Naive thymus-derived CD4-positive, alpha-beta T cell (primary cell): ENCODE measurements at places on chromosomes 5 and 9. TPM values are rescaled to one million over a fixed set of nuclear protein-coding genes. Genes with fewer than 3 reads are reported as not detected.

DNA sequence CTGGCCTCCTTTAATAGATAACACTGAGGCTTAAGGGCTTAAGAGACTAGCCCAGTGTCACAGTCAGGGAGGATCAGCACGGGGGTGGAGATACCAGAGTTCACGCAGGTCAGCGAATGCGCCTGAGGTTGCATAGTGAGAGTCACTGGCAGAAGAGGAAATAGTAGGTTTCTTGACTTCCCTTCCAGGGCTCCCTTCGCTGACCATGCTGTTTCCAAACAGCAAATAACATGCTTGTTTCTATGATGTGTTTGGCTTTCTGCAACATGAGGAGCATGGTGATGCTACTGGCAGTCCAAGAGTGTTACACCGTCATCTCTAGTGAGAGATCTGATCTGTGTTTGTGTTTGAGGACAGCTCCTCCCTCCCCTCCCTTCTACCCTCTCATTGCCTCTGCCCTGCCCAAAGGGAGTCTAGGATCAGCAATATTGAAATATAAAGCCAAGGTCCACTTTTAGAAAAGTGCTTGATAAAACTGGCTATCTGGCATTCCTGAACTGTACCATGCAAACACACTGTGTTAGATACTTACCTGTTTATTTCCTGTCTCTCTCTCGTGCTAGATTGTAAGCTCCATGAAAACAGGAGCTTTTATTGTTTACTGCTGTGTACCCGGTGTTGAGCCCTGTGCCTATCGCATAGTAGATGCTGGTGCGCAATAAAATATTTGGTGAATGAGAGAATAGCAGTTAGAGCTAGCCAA is 12.3 kb downstream of the TLE4 start:
- no peak overlapping the region for H3K27ac ChIP-seq
- no peaks in the 10 kb centered on the region for H3K27me3 ChIP-seq
- H3K36me3 ChIP-seq: no peaks in the 10 kb centered on the region
- H3K4me3 ChIP-seq: peak overlapping the region; percentile 10

Gene CKMT2
- total RNA-seq: not detected

DNA sequence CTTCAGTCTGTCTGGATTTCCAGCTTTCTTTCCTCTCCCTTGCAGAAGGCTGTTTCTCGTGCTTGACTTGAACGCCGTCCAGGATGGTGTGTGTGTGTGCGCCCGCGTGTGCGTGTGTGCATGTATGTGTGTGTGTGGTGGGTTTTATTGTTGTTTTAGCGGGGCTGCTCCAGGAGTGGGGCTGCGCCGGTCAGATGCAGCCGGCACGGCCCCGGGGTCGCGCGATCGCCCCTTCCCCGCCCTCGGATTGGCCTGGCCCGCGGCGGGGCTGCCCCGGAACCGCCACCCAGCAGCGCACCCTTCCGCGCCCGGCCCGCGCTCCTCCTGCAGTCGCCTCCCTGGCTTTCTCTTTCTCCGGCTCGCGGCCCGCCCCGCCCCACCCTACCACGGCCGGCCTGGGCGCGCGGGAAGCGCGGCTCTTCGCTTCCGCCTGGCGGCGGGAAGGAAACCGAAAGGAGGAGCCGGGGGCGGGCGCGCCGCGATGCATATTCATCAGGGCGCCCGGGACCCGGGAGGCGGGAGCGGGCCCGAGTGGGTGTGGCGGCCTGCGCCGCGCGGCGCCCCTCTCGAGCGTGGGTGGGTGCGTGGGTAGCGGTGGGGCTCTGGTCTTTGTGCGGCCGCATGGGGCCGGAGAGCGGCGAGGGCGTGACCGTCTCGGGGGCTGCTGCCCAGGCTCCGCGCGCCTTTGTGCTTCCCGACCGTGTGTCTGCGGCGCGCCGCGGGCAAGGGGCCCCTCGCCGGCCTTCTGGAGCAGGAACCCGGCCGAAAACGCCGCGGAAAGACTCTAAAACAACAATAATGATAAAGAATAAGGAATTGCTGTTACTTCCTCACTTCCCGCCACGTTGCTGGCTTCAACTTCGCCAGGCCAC is 8.5 kb upstream of the NFIB start:
- peak overlapping the region; percentile 56 for H3K4me3 ChIP-seq
- peaks cover 8% of the 10 kb centered on the region for H3K27me3 ChIP-seq
- peak; percentile 49 for DNase-seq
- no peaks in the 10 kb centered on the region for H3K36me3 ChIP-seq

- no peaks in the 10 kb centered on the region for H3K27me3 ChIP-seq
- no peak overlapping the region for H3K27ac ChIP-seq
- no peaks in the 10 kb centered on the region for H3K36me3 ChIP-seq
- no peak for DNase-seq
These were observed 340.6 kb upstream of the IRX4 start for GRCh38 chr5:2223303-2223702.
